Type B pancreatic cell (in vitro differentiated cells): ENCODE measurements at places on chromosomes 3 and 15. TPM values are rescaled to one million over a fixed set of nuclear protein-coding genes. Genes with fewer than 3 reads are reported as not detected.

DNA sequence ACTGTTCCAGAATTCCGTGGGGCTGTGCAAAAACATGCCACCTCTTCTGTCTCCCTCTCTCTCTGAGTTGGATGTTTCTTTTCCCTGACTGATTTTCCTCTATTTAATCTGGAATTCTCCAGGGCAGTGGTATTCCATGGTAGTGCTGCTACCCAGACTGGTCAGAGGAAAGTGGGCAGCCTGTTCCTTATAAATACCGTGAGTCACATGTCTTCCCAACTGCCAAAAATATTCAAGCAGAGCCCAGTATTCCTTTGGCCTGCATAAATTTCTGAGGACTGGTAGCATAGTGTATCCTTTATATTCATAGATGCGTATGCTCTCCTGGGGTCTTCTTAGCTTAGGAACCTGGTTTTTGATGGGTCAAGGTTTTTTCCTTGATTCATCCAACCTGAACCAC, 40.9 kb downstream of the CEMIP start:
- DNase-seq = no peak

DNA sequence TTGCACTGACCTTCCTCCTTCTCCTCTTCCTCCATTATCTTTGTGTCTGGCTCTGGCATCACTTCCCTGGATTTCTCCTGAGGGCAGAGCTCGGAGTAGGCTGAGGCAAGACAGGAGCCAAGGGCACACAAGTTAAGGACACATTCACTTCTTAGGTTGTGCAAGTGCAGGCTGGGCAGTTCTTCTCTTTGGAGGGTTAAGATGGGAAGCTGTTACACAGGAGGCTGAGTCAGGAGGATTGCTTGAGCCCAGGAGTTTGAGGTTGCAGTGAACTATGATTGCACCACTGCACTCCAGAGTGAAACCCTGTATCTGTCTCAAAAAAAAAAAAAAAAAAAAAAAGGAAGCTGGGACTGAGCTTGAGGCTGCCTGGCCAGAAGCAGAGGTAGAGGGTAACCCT, 176.2 kb upstream of the ANKRD28 start:
- no peak for DNase-seq

- DNase-seq = no peak
Observed at GRCh38 chr3:24299246-24299805, 195.3 kb downstream of the THRB start.

The DNAJC13 gene
- 30.8 and 34.0 TPM in 2 replicates for total RNA-seq

The TUSC7 gene
- not detected in 2 replicates for total RNA-seq

The ANO10 gene
- total RNA-seq = 32.5 and 40.3 TPM in 2 replicates

DNA sequence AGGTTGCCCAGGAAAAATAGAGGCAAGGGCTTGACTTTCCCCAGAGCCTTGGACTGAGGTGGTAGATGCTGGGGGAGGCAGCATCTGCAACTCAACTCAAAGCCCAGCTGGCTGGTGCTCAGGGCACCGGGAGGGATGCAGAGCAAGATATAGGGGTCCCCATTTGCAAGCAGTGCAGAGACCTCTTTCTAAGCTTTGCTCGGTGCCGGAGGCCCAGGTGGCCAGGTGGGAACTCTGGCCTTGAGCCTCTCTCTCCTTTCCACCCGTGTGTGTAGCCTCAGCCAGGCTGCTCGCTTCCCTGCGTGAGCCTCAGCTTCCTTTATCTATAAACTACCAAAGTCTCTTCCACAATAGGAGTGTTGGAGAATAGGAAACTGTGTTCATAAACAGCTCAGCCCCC, 36.5 kb downstream of the SLC6A6 start:
- no peak for DNase-seq

DNA sequence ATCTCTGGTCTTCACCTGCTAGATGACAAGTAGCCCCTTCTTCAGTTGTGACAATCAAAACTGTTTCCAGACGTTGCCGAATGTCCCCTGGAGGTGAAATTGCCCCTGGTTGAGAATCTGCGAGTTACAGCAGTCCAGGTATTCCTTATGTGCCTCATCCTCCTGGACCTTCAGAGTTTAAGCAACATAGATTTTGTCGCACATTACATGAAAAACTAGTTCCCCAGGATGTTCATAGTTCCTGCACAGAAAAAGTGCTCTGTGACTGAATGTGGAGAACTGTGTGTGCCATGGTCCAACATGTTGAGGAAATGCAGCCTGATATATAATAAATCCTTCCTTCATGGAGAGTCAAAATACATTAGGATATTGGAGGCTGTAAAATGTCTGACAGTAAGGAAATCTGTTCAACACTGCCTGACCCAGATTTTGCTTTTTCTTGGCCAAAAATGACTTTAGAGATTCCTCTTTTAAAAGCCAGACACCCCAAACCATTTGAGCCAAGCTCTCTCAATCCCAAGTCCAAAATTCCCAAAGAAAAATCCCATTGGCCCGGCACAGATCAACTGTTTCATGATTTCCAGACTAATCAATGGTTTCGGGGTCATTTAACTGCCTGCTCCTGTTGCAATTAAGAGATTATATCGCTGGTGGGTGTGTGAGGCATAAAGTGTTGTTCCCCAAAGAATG, 20.4 kb upstream of the SHC4 start:
- no peak for DNase-seq

- no peak for DNase-seq
Observed at GRCh38 chr3:41502023-41502422, 302.7 kb downstream of the CTNNB1 start.

GRCh38 chr15:63539998-63540397, 35.6 kb downstream of the USP3 start:
- no peak for DNase-seq

DNA sequence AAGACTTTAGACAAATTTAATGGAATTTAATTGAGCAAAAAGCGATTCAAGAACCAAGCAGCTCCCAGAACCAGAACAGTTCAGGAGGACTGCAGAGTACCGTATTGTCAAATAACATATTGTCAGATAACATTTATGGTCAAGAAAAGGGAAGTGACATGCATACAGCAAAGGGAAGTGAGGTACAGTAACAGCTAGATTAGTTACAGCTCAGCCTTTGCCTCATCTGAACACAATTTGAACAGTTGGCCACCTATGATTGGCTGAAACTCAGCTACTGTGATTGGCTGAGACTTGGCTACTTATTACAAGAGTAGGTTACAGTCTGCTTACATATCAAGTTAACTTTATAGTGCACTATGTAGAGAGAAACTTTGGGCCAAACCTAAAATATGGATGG, 21.9 kb downstream of the ZFAND6 start:
- DNase-seq = no peak

- no peak for DNase-seq
Observed at GRCh38 chr3:11382146-11382745, 110.0 kb downstream of the ATG7 start.

GRCh38 chr15:68218331-68218730, 11.2 kb downstream of the CLN6 start:
- DNase-seq = no peak

The NEK10 gene
- 1.4 and 4.2 TPM in 2 replicates for total RNA-seq

The CCR9 gene
- not detected in 2 replicates for total RNA-seq

DNA sequence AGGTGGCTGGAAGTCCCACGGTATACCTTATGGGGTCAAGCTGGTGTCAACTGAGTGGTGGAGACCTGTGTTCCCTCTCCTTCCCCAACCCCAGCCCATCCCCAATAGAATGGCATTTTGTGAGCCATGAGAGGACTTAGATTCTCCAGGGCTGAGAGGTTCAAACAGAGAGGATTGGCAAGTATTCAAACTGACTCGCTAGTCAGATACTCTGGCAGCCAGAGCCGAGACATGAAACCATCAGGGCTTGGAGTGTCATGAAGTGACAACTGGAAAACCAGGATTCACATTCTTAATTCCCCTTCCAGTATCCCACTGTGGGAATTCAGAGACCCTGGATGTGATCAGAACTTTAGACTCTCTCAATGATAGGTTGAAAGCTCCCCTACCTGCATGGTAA, 159.4 kb upstream of the SNTN start:
- DNase-seq = no peak

The ALDH1A2 gene
- total RNA-seq = 10.4 and 38.3 TPM in 2 replicates

GRCh38 chr3:156150434-156151066, 30.2 kb downstream of the KCNAB1 start:
- DNase-seq = no peak

DNA sequence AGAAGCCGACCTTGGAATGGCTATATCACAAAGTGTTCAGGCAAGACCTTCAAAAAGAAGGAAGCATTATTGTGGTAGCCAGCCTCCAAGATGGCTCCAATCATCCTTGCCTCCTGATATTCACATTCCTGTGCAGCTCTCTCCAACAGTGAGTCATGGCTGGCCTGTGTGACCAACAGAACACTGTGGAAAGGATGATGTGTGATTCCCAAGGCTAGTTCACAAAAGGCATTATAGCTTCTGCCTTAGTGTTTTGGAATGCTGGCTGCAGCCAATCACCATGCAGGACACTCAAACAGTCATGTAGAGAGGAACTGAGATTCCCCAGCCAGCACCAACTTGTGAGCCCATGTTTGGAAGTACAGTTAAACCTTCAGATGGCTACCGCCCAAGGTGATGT, 102.6 kb downstream of the EFL1 start:
- DNase-seq = no peak

GRCh38 chr3:172591876-172592771, 68.9 kb upstream of the TNFSF10 start:
- DNase-seq = no peak

- DNase-seq = no peak
Observed at GRCh38 chr3:83063446-83063845, 1302.0 kb upstream of the GBE1 start.

GRCh38 chr3:155001289-155002010, 78.7 kb upstream of the MME start:
- DNase-seq = no peak

The RTP4 gene
- total RNA-seq = 1.4 and 2.8 TPM in 2 replicates

- DNase-seq = peak; percentile 91
Observed at GRCh38 chr15:78618490-78618934, 2.3 kb downstream of the CHRNA3 start.

The ERICH6 gene
- total RNA-seq = not detected in 2 replicates

DNA sequence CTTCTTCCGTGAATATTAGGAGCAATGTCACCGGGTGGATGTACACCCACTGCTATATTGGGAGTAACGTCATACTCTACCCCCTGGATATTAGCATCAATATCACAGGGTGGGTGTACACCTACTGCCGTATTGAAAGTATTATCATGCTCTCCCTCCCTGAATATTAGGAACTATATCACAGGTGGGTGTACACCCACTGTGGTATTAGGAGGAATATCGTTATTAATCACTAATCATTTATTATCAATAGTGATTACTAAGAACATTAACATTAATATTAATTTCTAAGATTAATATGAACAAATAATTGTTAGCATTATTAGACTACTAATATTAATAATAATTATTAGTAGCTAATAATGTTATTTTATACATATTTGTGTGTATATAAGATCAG, 21.4 kb upstream of the BMF start:
- DNase-seq = no peak

GRCh38 chr3:189267981-189268613, 96.3 kb downstream of the TPRG1 start:
- no peak for DNase-seq

GRCh38 chr3:114848643-114849350, 298.3 kb downstream of the ZBTB20 start:
- no peak for DNase-seq

GRCh38 chr3:177190756-177191681, 6.3 kb downstream of the TBL1XR1 start:
- DNase-seq = no peak

- DNase-seq = no peak
Observed at GRCh38 chr15:51332206-51333147, 5.9 kb downstream of the CYP19A1 start.
